ENCODE measurements at places on chromosomes 12 and 14.

DNA sequence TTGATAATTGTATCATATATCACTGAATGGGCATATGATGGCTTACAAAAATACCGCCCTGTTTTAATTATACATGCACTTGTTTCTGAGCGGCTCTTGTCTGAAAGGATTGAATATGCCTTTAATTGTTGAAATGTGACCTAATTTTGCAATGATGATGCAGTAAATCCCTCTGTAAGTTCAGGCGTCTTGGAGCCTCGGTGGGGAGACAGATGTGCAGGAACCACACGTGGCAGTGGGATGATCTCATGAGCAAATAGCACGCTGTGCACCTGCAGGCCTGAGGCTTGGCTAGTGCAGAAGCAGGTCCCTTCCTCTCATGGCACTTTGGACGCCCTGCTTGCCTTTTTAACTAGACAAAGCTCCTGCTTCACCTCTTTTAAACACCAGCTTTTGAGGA lies 49.3 kb upstream of the ASPG start:
- DNase-seq = no peak

DNA sequence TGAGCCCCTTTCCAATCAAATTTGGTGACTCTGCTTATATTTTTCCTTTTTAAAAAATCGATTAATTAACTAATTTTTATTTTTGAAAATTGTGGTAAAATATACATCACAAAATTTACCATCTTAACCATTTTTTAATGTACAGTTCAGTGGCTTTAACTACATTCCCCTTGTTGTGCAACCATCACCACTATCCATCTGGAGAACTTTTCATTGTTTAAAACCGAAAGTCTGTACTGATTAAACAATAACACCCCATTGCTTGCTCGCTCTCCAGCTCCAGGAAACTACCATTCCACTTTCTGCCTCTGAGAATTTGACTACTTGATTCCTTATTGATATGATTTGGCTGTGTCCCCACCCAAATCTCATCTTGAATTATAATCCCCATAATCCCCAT lies 283.4 kb downstream of the C12orf75 start:
- peak; percentile 15 for DNase-seq

GRCh38 chr12:71469258-71469750 lies 29.7 kb downstream of the LGR5 start:
- DNase-seq = no peak

GRCh38 chr12:13816394-13816793 lies 165.0 kb downstream of the GRIN2B start:
- DNase-seq = no peak

DNA sequence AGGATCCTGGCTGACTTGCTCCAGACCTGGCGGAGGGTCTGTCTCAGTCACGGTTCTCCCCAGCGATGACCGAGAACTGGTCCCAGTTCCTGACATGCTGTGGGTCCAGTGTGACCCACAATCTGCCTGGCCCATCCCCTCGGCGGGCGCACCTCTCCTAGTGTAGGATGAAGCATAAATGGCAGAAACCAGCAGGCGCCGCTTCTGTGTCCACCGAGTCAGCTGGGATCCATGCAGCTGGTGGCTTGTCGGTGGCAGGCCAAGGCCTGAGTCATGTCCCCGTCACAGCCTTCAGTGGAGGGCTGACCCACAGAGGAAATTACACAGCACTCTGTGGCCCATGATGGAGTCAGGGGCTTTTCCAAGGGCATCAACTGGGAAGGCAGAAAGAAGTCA lies 38.5 kb downstream of the NFKBIA start:
- no peak for DNase-seq

- DNase-seq = no peak
Measured at GRCh38 chr12:8561011-8561410, 20.3 kb upstream of the CLEC4E start.

Data from stomach (tissue), 19 donors.